ENCODE measurements at places on chromosomes 16 and 17.

DNA sequence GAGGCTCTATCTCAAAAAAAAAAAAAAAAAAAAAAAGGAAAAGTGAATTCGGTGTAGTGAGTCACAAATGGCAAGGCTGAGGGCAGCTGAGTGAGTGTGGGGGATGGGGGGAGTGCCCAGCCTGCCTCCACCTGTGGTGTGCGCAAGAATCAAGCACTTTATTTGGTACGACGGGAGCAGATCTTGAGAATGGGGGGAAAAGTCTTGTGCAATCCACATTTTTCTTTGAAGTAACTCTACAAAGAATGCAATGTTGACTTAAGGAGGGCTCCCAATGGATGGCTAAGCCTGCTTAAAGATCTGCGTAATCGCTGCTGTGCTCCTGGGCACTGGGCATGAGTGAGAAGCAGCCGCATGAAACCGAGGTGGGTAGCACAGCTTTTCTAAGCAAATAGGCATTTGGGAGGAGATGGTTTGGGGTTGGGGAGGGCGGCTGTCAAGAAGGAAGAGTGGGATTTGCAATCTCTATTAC, 28.2 kb downstream of the ATP2C2 start:
- peak; percentile 58 for DNase-seq

- no peak for DNase-seq
Observed at GRCh38 chr16:62853887-62854286, 817.6 kb upstream of the CDH8 start.

DNA sequence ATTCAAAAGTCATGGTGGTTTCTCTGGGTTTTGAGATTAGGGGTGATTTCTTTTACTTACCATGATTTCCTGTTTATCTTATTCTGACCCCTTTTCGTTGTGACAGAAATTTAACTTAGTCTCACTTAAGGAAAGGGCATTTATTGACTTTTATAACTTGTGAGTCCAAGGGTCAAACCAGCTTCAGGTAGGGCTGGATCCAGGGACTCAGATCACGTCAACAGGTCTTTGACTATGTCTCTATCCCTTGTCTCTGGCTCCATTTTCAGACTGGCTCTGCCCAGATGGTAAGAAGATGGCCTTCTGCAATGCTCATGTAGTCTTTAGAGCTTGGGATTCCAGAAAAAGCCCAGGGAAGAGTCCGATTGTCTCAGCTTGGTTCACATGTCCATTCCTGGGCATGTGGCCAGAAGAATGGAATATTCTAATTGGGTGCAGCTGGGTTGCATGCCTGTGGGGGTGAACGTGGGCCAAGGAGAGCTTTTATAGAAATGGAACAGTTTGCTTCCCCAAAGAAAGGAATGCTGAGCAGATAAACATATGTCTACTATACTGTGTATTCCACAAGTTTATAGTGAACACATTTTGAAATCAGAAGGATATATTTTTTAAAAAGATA, 13.4 kb downstream of the USP43 start:
- no peak for DNase-seq

DNA sequence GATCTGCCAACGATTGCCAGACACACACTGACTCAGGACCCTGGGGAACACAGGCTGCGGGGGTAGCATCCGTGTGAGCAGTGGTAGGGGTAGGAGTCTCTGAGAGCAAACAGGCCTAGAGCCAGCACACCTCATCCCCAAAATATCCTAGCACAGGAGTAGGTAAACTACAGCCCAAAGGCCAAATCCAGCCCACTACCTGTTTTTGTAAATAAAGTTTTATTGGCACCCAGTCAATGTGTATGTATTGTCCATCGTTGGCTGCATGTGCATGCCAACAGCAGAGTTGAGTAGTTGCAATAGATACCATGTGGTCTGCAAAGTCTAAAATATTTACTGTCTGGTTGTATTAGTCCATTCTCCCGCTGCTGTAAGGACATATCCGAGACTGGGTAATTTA, 55.5 kb upstream of the GPRC5B start:
- no peak for DNase-seq

- peak; percentile 39 for DNase-seq
Observed at GRCh38 chr17:78939615-78940014, 14.4 kb upstream of the TIMP2 start.

GRCh38 chr17:58121925-58122324, 26.3 kb upstream of the OR4D1 start:
- DNase-seq, result peak; percentile 5

DNA sequence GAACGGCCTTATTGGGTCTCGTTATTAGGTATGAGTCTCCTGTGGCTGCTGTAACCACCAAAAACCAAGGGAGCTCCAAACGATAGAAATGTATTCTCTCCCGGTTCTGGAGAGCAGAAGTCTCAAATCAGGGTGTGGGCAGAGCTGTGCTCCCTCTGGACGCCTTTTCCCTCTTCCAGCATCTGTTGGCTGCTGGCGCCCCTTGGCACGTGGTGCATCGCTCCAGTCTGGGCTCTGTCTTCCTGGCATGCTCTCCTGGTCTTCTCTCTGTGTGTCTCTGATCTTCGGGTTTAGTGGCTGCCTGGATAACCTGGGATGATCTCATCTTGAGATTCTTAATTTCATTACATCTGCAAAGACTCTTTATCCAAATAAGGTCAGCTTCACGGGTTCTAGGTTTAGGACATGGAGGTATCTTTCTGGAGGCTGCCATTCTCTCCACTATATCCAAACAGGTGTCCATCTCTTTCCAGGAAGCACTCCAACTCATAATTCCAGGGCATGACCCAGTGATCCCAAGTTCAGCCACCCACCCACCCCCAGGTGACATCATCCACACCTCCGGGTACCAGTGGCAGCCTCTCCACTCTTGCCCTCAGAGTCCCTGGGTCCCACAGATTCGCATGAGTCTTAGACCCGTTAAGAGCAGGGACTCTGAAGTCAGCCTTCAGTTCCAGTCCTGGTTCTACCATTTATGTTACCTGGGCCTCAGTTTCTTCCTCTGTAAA, 145.5 kb upstream of the FOXF1 start:
- no peak for DNase-seq

- DNase-seq, result no peak
Observed at GRCh38 chr16:50771366-50771765, 29.5 kb downstream of the CYLD start.

DNA sequence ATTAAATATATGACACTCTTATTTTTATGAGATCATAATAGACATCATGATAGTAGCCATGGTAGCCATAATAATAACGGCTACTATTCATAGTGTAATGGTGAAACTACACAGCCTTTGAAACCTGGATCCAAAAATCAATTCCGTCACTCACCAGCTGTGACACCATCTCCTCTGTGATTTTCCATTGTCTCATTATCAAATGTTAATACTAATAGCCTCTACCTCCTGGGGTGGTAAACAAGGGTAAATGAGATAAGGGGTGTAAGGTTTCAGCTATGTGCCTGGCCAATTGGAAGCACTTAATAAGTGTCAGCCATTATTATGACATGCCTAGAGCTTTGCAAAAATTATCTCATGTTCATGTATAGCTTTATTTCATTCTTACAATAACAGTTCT, 88.6 kb downstream of the CACNG3 start:
- no peak for DNase-seq

DNA sequence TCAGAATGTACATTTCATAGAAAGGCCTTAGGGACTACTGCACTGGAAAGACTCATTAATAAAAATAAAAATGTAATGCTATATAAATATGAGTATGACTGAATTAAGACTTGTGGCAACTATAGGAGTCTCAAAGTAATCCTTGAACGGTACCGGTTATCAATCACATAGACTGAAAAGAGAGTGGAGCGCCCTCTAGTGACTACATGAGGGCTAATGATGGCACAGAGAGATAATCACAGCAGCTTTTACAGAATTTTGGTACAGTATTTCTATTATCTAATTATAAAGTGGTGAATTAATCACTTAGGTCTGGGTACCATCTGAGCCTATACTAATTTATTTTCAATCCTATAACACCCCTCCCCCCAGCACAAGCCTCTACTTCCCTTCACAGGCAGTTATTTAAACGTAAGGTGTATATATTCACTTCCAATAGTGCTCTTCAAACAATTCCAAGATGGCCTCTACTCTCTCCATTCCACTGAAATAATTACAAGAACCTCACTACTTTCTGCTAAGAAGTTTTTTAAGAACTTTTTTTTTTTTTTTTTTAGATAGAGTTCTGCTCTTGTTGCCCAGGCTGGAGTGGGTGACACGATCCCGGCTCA, 40.7 kb upstream of the ANKFY1 start:
- DNase-seq, result no peak

DNA sequence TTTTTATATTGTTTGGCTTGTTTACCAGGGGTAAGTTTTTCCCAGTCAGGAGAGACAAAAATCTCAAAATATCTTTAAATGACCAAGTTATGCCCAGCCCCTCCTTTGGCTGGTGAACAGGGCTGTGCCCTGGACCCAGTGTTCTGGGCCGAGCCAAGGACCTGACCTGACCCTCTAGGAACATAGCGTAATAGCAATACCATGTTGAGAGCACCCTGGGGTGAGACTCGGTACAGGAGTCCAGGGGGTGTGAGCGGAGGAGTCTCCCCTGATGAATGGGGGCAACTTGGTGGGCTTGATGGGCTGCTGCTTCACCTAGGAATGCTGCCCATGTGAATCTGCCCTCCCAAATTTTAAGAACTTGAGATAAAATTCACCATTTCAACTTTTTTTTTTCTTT, 47.4 kb downstream of the B9D1 start:
- no peak for DNase-seq

DNA sequence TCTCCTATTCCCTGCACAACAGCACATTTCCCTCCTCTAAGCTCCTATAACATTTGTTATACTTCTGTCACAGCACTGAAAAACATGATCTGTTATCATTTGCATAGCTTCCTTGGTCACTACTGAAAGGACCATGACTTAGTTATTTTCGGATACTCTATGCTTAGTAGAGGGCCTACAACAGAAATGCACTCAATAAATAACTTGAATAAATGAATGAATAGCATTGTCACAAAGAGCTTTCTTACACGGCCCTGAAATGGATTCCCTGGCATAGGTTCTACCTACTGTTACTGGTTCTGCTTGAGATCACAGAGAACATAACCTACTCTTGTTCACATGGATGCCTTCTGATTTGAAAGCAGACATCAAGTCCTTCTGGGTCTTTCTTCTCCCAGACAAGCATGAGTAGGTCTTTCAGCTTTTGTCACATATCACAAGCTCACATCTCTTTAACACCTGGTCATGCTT, 41.6 kb downstream of the MYO1D start:
- DNase-seq, result no peak

GRCh38 chr16:55437625-55438024, 41.4 kb upstream of the MMP2 start:
- no peak for DNase-seq

DNA sequence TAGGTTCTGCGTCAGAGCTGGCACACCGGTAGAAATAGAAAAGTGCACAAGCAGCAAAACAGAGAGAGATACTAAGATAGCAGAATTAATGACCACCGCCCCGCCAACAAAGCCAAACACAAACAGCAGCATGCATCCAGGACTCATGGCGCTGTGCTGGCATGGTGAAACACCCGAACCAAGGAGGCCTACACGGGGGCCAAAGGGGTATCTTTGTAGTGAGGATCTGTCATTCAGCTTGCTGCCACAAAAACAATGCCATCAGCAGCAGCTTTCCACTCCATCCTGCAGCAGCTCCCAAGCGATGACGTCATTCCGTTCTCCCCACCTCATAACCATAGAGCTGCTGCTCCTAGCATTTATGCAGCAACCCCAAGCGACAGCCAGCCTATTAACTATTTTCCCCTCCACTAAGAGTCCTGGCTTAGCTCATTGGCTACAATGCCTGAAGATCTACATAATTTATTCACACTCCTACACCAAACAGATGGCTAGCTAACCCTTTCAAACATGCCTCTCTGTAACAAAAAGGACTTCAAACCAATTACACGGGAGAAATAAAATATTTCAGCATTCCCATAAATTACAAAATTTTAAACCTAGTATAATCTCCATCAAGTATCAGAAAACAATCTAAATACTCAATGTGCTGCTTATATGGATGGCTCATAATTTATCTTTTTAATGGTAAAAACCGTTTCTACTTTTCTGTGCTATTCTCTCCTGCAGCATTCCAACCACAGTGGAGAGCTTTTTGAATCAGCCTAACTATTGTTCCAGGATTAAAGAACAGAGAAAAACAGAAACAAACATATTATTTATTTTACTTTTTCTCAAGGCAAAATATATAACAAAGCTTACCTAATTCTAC, 73.9 kb downstream of the SPAG9 start:
- peak; percentile 78 for DNase-seq

DNA sequence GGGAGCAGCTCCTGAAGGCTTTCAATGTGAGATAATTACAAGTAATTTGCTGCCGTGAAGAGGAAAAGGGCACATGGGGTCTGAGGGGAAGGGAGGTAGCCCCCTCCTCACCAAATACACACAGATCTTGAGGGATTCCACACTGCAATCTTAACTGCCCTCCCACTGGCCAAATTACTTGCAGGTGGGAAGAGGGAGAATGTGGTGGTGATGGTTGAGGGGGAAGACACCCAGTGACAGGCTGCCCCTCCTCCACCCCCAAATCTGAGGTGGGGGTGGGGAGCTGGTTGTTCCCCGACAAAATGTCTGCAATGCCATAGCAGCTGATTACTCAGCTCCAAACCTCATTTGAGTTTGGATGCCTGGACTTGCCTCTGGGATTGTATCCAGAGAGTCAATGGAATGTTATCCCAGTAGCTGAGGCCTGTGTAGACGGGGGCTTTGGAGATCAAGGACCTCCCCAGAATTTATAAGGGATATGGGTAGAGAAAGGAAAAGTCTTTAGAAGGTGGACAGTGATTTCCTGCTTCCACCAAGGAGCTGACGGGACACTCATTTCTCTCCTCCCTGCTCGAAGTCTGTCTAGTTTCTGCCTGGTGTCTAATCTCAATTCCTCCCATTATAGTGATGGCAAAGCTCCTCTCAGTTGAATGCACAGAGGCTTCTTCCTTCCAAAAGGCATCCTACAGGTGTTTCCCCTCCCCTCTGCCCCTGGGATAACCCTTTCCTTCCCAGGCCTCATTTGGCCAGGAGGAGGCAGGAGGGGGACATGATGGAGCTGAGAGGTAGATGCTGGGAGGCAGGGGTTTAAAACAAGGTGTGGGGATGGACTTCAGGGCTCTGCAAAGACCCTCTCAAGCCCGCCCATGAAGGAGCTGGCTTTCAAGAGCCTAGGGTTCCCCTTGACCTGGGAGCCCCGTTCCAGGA, 8.7 kb downstream of the DLX4 start:
- no peak for DNase-seq

- no peak for DNase-seq
Observed at GRCh38 chr17:3915581-3915994, 677 bp downstream of the P2RX1 start.

DNA sequence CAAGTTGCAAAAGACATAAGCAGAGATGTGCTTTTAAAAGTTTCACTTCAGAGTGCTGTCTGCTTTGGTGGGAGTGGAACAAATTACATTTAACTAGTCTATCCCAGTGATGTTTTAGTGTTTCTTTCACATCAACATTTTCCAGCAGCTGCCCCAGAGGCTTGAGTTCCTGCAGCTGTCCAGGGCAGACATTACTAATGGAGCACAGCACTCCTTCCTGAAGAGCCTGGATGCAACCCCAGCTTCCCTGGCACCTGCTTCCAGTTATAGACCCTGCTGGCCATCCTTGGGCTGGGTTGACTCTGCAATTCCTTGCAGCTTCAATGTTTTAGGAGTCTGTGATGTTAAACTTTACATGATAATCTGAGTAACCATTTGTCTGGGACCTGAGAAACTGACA, 61.4 kb upstream of the PIRT start:
- no peak for DNase-seq

GRCh38 chr16:79083508-79084299, 516.8 kb downstream of the MAF start:
- DNase-seq, result no peak

Measured in kidney (tissue), 22 donors.